ENCODE measurements at places on chromosomes 3 and 15.

DNA sequence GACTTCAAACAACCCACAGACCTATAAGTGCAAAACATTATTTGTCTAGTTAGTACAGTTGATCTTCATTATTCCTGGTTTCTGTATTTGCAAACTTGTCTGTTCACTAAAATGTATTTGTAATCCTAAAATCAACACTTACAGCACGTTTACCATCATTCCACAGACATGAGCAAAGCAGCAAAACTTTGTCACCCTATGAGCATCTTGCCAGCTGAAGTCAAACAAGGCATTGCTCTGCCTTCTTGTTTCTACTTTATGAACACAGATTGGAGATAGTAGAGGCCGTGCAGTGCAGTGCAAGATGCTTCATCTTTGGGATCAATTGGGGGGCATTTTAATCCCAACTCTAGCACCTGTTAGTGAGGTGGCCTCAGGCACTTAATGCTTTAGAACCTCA is 202.1 kb downstream of the NLGN1 start:
- no peak for DNase-seq

- no peak for DNase-seq
These were observed 393.2 kb downstream of the SOX2 start for GRCh38 chr3:182104881-182105280.

- no peak for DNase-seq
These were observed 176.9 kb upstream of the ANKRD28 start for GRCh38 chr3:15974647-15975046.

DNA sequence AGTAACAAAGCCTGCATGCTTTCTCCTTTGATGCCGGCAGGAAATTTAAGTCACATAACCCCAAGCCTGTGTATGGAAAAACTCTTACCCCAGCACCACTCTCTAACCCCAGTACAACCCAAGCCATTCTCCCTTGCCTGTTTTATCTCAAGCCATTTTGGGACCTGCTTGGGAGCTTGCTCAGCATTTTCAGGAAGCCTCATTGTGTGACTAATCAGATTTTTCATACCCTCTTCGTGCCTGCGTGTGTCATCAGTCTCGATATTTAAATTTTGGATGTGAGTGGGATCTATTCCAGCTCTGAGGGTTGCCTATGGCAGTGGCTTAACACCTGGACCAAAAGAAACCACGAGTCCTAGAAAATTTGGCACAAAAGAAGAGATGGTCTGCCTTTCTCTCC is 426.2 kb downstream of the SQOR start:
- DNase-seq: no peak

- no peak for DNase-seq
These were observed 353.4 kb downstream of the EPHB1 start for GRCh38 chr3:135148398-135149020.

DNA sequence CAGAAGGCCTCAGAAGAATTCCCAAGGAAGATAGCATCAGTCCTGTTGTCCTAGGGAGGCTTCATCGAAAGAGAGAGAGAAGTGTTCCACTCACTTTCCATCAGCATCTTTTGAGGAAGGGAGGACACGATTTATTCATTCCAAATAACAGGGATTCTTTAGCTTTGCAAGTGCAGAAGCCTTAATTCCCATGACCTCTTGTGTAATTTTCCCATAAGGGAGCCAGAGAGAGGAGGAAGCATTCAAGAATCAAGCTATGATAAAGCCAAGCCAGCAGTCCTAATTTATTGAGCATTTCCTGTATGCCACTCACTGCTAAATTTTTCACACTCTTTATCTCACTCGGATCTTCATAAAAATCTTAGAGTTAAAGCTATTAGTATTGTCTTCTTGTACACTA is 169.7 kb upstream of the MITF start:
- DNase-seq: no peak

GRCh38 chr3:129576514-129577352 is 29.7 kb downstream of the PLXND1 start:
- peak; percentile 34 for DNase-seq

DNA sequence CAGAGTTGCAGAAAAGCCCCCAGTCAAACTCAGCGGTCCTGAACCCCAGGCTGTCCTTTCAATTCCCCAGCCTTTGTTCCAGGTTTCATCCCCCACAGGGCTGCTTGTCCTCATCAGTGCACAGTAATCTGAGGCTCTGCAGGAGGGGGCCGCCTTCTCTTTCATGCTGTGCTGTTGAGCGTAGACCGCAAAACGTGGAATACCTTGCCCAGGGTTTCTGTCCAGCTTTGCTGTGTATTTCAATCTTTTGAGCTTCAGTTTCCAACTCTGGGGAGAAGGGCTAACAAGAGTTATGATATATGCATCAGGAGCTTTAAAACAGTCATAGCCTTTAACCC is 64.8 kb downstream of the FAM43A start:
- DNase-seq: no peak

DNA sequence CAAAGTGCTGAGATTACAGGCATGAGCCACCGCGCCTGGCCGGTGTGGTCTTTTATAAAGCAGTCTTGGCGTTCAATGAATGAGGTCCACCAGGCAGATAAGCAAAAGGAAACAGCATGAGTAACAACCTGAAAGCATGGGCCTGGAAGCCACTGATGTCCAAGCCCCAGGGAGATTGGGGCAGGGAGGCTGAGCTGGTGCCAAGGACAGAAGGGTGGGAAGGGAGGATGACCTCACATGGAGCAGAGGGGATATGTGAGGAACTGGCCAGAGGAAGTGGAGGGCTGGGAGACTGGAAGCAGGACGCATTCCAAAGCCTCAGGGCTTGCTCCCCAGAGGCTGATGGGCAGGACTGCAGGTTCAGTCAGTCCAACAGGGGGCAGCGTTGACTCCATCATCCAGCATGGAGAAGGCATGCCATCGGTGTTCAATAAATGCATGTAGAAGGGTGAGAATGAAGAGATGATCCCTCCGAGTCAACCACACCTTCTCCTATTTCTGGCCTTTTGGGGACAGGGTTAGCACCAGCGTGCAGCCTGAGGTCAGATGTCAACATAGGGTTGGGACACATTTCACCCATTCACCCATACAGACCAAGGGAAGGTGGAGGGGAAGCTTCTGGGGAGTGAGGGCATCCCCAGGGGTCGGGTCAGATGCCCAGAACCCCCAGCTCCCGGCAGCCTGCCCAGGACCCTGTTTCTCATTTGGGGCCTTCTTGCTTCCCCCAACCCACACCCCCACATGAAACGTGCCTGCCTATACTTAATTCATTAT is 14.8 kb downstream of the MYL3 start:
- no peak for DNase-seq

DNA sequence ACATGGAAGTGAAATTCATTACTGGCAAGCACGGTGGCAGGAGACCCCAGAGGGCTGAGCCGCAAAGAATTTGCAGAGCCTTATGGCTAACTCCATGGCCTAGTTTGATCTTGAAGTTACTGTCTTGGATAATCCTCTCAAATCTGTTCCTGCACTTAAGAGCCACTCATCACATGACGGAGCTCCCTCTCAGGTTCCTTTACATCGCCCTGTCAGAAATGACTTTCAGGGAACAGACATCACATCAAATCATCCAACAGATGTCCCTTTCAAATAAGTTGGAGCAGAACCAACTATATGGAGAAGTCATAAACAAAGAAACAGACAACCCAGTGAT is 328.8 kb upstream of the THBS1 start:
- DNase-seq: no peak

GRCh38 chr3:188465311-188465710 is 311.4 kb downstream of the LPP start:
- DNase-seq: no peak
